ENCODE measurements at places on chromosomes 2 and 18. TPM values are rescaled to one million over a fixed set of nuclear protein-coding genes. Genes with fewer than 3 reads are reported as not detected.

Gene STEAP3
- 0.11 TPM for total RNA-seq

Gene LYPD6
- total RNA-seq: not detected

Gene EMILIN1
- 0.42 TPM for total RNA-seq

Gene PPM1B
- 38.9 TPM for total RNA-seq

Gene UBE2F
- 44.7 TPM for total RNA-seq

Gene RNU2-63P
- 10.2 TPM for total RNA-seq

Gene LIMS2
- 4.8 TPM for total RNA-seq

Gene PCARE
- total RNA-seq: not detected

Gene SYT4
- not detected for total RNA-seq

Gene SPP2
- total RNA-seq: not detected

Gene NHEJ1
- total RNA-seq: 24.1 TPM

Gene C2orf80
- not detected for total RNA-seq

Gene GKN2
- total RNA-seq: not detected

Gene RBM44
- 3.9 TPM for total RNA-seq

Gene TTN
- total RNA-seq: 3.1 TPM
